ENCODE measurements at places on chromosomes 6 and 20.

DNA sequence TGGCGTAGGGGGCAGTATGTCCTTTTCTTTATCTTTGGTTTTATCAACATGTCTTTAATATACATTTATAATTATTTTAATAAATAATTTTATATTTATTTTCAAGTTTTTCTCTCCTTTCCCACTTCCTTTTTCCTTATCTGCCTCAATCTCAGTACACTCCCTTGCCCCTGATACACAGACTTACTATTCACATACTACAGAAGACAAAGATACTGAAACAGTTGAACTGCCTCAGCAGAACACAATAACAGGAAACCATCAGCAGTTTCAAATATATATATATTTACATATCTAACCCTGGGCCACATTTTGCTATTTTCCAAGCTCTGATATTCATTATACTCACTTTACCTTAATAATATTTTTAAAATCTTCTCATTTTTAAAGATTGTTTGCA is 19.8 kb downstream of the IBTK start:
- no peak for DNase-seq

DNA sequence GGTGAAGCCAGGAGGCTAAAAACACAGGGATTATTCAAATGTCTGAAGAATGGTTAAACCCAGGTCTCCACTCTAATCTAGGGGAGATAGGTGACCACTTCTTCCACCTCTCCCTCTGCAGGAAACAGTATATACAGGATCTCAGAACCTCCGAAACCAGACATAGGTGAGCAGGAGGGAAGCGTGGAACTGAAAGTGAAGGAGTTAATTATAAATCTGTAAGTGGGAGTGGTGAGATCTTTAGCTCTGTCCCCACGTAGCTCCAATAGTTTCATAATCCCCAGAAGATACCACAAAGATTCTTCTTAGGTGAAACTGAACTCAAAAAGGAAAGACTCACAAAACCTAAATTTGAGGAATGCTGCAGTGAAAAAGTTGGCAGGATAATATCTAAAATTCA is 76.8 kb downstream of the THEMIS start:
- no peak for DNase-seq

DNA sequence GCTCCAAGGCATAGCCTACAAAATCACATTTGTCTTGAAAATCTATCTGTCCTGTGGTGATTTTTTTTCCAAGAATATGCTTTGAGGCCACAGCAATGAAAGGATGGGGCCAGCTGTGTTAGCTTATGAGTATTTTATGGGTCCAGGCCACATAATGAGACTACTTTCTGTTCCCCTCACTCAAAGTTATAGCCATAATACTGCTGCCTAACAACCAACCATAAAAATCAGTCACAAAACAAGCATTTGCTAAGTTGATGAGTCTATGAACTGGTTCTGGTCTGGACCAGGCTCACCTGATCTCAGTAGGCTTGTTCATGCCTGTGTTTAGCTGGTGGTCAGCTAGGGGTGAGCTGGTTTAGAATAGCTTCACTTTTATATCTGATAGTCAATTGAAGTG is 192.5 kb upstream of the PLCB4 start:
- no peak for DNase-seq

DNA sequence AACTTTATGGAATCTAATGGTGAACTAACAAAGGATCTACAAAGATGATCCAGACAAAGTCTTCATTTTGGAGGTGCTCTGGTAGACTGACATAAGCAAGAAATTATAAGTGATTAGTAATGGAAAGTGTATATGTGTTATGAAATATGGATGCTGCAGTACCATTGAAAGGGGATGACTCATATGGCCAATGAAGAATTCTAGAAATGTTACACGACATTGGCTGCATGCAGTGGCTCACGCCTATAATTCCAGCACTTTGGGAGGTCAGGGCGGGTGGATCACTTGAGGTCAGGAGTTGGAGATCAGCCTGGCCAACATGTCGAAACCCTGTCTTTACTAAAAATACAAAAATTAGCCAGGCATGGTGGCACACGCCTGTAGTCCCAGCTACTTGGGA is 23.5 kb downstream of the CFAP206 start:
- DNase-seq: no peak

DNA sequence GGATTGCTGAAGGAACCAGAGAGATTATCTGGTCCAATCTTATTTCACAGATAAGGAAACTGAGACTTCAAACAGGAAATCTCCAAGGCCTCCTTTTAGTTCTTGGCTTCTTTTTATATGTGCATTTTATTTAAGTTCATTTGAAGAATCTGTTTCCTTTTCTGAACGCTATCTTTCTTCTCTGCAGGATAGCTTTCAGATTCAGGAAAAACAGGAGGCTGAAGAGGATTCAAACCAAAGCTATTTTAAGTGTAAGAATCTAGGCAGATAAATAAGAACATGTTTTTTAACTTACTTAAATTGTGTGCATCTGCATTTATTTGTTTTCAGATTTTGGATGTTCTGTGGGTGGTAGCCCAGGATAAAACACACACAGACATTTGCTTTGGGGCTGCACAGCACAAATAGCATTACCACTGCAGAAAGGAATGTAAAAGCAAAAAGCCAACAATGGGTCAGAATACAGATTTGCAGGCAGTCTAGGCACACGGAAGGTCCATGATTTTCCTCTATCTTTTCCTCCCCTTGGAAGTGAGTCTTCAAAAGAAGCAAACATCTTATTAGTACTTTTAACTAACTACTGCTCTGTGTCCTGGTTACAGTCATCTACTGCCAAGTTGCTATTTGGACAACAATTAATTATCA is 188.8 kb upstream of the TBX18 start:
- DNase-seq: no peak

DNA sequence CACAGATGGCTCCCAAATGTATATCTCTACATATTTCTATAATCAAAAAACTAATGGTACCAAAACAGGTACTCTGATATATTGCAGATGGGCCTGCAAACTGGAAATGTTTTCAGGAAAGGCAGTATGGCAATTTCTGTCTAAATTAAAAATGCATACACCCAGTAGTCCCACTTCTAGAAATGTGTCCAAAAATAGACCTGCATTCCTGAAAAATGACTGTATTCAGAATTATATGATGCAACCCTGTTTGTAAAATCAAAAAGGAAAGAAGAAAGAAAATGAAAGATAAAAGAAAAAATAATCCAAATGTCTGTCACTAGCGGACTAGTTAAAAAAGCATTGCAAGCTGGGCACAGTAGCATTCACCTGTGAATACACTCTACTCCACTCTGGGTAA is 12.9 kb upstream of the MICB start:
- no peak for DNase-seq

DNA sequence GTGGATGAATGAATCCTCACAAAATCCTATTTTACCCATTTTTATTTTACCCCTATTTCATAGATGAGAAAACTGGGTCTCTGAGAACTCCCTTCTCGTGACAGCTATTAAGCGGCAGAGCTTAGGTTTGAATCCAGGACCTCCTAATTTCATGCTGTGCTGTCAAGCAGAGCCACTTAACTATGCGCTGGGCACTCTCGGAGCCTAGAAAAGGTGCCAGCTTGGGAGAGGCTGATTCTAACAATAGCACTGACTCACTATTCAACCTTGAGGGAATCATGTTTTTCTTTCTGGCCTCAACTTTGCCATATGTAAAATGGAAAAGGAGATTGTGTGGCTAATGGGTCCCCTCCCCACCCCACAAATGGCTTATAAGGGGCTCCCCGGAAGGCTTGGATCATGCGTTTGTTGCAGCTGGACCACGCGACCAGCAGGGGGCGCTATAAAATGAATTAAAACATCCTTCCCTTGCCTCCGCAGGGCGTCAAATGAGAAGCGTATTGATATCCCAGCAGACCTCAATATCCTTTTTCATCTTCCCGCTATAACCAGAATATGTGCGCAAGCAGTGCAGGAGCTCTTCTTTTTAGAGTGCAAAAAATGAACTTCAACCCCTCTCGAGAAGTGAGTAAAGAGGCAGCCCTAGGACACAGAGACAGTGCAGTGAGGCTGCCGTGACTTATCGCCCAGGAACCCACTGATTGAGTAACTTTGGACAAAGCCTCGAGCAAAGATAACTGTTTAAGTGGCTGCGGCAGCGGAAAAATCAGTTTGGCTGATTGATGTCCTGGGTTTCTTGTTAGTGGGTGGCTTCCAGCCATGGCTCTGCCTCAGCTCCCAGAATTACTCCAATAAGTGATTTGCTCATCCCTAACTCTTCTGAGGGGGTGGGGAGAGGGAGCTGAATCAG is 12.8 kb upstream of the PDYN start:
- no peak for DNase-seq

DNA sequence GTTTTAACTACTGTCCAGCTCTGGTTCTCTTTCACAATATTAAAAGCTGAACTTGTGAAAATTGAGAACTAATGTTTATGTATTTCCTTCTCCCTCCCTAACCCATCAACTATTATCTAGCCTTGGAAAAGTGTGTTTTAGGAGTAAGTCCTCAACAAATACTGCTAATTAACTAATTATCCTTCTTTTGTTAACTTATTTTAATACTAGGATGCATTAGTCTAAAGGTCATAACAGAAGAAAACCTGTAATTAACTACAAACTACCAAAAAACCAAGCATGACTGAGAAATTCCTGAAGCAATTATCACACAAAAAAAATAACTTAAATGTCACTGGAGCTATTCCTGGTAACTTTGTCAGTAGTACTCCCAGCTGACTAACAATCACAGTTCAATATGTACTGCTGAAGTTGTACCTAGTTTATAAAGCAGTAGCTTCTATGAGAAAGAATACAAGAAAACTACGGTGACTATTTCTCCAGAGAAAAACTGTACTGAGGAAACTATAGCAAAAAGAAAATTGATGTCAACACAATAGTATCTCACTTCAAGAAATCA is 301.9 kb downstream of the LAMA2 start:
- DNase-seq: no peak

GRCh38 chr20:60485012-60485760 is 527.0 kb downstream of the CDH26 start:
- no peak for DNase-seq

GRCh38 chr6:112773187-112773586 is 426.1 kb downstream of the RFPL4B start:
- DNase-seq: no peak

GRCh38 chr6:15744818-15745402 is 82.1 kb upstream of the DTNBP1 start:
- no peak for DNase-seq

GRCh38 chr6:112468359-112468758 is 121.2 kb downstream of the RFPL4B start:
- DNase-seq: no peak

GRCh38 chr6:106084106-106084988 is 1.8 kb upstream of the PRDM1 start:
- DNase-seq: peak; percentile 44

DNA sequence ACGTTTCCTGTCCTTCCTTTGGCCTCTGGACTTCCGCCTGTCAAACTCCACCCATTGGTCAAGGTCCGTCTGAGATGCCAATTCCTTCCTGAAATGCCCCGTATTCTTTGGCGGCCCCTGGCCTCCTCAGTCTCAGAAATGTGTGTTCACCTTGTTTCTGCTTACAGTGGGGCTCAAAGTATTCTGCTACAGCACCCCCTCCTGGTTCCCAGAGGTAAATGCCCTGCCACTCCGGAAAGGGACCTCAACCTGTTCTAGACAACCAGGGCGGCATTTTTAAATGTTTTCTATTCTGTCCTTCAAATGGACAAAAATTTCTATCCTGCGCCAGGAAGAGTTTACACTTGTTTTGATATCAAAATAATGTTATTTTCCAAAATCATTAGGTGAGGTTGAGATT is 12.1 kb upstream of the PAX1 start:
- no peak for DNase-seq

DNA sequence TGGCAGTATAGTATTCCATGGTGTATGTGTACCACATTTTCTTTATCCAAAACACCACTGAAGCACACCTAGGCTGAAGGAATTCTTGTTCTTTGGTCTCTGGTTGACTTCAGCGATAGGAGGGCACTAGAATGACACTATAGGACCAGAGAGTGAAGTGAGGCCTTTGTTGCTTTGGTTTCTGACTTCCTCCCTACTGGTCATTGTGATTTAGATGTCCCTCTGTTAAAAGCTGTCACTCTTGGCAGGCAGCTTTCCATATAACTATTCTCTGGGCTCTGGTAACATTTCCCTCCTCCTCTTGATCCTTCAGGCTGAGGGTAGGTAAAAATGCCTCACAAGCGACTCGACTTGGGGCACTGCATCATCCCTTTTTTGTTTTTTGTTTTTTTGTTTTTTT is 236.3 kb downstream of the MAFB start:
- no peak for DNase-seq

DNA sequence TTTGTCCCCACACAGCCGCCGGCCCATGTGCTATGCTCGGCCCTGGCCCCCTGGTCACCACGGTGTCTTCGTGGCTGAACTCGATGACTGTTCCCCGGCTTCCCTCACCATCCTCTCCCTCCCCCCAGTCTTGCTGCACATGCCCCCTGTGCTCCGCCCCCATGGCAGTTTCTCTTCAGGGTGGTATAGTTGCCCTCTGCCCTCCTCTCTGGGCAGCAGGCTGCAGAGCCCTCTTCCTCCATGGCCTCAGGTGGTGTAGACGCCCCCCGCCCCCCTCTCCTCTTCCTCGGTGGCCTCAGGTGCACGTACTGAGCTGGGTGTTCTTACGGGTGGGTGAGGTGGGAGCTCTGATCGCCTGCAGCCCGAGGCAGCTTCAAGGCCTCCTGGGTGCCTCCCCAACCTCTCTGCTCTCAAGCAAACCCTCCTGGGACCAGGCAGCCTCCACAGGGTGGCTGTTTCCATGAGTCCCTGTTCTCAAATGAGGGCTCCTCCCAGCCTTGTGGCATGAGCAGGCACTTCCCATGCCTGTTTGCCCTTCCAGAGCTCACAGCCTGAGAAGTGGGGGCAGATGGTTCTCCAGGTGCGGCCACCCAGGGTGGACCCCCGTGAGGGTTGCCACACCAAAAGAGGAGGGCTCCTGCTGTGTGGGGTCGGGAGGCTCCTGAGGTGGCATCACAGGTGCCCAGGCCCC is 24.8 kb downstream of the COL20A1 start:
- DNase-seq: no peak

DNA sequence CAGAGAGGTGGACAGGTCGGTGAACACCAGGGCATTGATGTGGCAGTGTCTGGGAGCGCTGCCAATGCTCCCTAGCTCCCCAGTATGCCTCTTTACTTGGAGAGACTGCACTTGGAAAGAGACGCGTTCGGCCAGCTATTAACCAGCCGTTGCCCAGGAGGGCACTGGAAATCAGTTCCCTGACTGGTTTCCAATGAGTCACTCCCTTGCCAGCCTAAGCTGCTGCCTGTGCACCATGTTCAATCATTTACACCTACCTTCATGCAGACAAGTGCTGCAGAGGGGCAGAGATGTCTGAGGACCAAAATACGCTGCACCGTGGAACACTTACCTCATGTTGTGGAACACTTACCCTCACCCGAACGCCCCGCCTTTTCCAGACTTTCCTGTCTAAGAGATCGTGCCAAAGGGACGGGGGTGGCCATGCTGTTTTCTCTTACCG is 151.6 kb downstream of the SOBP start:
- no peak for DNase-seq

- no peak for DNase-seq
Measured at GRCh38 chr6:33589392-33589730, 9.3 kb upstream of the BAK1 start.

GRCh38 chr6:128827675-128828464 is 55.1 kb upstream of the LAMA2 start:
- no peak for DNase-seq
